T-helper 17 cell (primary cell): ENCODE measurements at places on chromosomes 5 and 9.

GRCh38 chr5:24742334-24742733 lies 97.6 kb upstream of the CDH10 start:
- no peak for DNase-seq

DNA sequence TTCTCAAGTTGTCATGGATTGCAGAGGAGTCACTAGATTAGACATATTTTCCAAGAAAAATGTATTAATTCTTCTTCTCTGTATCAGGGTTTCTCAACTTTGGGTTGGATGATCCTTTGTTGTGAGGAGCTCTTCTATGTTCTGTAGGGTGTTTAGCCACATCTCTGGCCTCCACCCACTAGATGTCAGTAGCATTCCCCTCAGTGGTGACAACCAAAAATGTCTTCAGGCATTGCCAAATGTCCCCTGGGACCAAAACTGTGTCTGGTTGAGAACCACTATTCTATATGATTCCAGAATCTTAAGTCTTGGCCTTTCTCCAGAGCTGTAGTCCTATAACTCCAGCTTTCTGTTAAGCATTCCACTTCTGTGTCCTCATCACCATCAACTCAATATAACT lies 220.9 kb downstream of the KIAA0825 start:
- no peak for DNase-seq

DNA sequence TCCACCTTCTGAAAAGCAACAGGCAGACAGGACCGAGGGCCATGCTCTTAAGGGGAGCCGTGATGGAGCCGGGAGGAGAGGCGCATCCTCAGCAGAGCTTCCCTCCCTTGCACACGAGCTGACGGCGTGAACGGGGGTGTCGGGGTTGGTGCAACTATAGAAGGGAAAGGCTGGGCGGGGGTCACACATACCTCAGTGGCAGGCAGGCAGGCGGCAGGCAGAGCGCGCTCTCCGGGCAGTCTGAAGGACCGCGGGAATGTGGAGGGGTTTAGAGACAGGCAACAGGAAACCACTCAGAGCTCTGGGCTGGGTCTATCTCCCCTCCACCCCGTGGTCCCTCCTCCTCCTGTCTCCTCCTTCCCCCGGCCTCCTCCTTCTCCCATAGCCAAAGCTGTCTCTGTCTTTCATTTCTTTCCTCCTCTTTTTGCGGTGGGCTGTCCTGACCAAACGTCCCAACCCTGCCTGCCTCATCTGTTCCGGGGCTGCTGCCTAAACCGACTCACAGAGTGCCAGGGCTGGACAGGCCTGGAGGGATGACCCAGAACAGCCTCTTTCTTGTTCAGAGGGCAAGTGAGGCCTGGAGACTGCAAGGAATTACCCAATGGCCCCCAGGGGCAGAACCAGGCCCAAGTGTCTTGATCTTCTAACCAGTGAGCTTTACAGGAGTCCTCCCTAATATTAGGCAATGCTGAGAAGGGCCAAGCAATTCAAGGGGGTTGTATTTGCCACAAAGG lies at the start of gene SPARC:
SPARC (minus strand) TSS at position 242 of the 734 bp plus-strand sequence. CDS start 10,727 bp downstream, outside the sequence.
- DNase-seq = no peak

DNA sequence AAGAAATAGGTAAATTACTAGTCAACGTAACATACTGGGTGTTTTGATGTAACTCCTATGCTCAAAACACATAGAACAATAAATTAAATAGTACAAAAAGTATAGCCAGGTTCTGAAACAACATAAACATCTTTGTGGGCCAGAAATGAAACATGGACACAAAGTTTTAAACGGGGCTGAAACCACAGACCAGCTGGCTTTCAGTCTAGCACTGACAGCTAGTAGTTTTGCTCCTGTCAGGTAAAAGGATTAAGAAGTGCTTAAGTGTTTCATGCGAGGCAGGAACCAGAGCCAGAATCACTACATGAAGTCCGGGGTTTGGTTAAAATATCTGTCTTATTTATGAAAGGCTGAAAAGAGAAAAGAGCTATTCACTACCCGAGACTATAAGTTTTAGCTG lies 19.5 kb downstream of the DCAF10 start:
- no peak for DNase-seq

GRCh38 chr9:120383611-120383998 lies 196.4 kb downstream of the CDK5RAP2 start:
- DNase-seq = no peak

DNA sequence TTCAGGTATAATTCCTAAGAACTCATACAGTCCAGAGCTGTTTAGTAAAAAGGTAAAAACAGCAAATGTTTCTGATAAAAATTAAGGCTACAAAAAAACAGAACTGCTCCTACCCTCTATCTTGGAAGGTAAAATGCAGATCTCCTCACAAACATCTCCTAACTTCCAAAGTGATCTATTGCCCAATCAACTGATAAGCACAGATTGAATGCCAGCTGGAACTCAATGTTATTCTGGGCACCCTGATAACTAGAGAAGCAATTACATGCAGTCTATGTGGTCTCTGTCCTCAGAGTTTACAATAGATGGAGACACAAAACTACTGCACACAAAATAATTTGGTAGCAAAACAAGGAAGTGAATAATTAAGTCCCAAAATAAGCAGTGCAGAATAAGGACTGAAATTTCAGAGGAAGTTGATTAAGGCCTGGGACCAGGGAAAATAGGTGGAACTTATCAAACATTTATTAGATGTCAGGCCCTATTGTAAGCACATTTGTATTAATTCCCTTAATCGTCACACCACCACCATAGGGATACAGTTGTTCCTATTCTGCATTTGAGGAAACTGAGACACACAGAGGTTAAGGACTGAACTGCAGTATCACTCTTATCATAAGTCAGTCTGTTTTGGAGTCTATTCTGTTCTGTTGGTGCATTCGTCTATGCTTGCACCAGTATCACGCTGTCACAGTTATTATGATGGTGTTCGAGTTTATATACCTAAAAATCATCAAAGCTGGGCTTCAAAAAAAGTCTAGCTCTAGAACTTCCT lies 102.2 kb upstream of the TARS1 start:
- no peak for DNase-seq

- DNase-seq = no peak
Measured at GRCh38 chr5:92908952-92909601, 671.9 kb downstream of the NR2F1-AS1 start.

- no peak for DNase-seq
Measured at GRCh38 chr5:31995006-31995405, 179.1 kb downstream of the GOLPH3 start.

DNA sequence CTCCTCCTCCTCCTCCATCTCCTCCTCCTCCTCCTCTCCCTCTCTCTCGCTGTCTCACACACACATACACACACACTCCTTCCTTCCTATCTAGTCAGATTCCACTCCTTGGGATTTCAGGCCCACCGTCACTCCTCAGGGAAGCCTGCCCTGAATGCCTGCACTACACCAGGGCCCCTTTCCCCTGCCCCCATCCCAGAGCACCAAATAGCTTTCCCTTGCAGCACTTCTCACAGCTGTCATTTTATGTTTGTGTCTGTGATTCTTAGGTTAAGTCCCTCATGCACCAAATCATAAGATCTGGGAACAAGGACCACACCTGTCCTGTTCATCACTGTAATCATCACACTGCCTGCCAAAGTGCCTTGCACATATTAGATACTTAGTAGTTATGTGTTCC lies 86.5 kb upstream of the GABRP start:
- DNase-seq = no peak

DNA sequence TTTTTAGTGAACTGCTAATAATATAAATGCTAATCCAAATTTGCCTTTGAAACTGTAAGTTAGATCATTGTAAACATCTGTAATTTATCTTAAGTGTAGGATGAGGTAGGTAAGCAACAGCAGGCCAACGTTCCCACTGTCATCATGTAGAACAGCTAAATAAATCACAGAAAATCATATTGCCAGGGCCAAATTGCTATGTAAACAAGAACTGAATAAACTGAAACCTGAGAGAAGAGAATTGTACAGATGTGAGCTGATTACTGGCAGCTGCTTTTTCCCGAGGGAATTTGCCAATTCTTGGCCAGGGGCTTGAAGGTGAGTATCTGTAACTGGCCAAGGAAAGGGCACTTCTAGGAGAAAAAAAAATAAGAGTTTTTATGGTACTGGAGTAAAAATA lies 97.6 kb downstream of the CDH10 start:
- DNase-seq = no peak

DNA sequence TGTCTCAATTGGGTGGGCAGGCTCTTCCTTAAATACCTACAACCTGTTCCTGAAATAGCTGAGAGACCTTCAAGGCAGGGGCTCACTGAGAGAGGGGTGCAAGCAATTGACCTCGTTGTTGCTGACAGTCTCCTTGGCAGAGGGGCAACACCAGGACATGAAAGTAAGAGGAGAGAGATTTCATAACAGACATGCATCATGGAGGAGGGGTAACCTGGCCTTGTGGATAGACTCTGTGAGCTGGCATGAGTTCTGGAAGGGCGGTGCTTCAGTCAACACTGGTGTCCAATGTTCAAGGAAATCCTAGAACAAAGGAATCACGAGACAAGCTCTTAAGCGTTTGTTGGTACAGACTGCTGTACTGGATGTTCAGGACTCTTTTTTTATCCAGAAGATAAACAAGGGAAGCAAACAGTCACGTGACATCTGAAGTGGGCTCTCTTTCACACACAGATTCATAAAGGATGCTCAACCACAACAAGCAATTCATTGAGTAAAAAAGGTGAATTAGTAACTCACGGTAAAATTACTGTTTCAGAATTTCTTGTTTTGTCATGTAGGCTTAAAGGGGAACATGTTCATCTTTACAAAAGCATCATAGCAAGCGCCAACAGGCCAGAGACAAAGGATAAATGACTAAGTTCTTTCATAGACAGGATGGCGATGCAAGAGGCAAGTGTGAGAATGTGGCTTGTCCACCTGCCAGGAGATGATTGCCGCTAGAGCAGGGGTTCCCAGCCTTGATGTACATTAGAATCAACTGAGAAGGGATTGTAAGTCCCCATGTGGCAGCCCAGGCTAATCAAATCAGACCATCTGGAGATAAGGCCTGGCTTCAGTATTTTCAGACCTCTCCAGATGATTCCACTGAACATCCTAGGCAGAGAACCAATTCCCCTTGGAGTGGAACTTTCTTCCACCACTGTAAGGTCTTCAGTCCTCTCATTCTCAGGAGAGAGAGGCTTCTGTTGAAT lies 20.7 kb downstream of the ANKRA2 start:
- no peak for DNase-seq

DNA sequence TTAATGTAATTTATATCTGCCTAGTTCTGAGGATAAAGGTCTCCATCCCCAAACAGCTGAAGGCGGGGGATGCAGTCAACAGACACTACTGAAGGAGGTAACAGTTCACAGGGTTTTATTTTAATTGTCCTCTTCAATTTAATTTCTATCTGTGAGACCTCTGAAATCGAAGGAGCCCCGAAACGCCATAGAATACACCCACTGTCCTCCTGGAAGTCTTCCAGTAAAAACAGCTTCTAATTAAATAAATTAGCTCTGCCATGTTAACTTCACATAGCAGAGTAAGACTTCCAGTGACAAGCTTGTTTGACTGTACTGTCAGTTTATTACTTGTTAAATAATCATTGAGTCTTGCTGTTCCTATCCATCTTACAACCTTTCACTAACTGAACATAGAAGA lies 193.5 kb downstream of the SEC61B start:
- DNase-seq = no peak

- no peak for DNase-seq
Measured at GRCh38 chr5:61416010-61416409, 84.0 kb downstream of the ZSWIM6 start.

- DNase-seq = no peak
Measured at GRCh38 chr9:129176701-129177442, 1.2 kb downstream of the IER5L start.

- no peak for DNase-seq
Measured at GRCh38 chr5:63323926-63324325, 638.3 kb downstream of the HTR1A start.
